ENCODE measurements at places on chromosomes 2 and 18.
A peak's percentile ranks its signal among the peaks of the same experiment; 100 is the strongest.

DNA sequence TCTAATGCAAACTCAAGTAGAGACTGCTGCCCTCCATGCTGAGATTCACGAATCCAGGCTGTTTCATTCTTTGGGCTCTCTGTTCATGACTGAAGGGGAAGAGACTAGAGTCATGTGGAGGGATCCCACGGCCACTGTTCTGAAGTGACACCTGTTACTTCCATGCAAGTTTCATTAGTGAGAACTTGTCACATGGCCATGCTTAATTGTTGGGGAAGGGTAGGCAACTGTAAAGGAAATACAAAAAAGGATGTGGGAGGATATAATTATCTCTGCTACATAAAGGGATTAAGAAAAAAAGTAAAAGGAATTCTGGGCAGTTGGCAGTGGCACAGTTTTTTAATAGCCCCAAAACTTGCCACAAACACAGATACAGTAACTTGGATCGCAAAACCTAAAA lies 28.0 kb upstream of the PSME4 start:
- DNase-seq, result no peak

- DNase-seq, result peak; percentile 71
Observed at GRCh38 chr2:157327621-157328500, 2.2 kb upstream of the ERMN start.

DNA sequence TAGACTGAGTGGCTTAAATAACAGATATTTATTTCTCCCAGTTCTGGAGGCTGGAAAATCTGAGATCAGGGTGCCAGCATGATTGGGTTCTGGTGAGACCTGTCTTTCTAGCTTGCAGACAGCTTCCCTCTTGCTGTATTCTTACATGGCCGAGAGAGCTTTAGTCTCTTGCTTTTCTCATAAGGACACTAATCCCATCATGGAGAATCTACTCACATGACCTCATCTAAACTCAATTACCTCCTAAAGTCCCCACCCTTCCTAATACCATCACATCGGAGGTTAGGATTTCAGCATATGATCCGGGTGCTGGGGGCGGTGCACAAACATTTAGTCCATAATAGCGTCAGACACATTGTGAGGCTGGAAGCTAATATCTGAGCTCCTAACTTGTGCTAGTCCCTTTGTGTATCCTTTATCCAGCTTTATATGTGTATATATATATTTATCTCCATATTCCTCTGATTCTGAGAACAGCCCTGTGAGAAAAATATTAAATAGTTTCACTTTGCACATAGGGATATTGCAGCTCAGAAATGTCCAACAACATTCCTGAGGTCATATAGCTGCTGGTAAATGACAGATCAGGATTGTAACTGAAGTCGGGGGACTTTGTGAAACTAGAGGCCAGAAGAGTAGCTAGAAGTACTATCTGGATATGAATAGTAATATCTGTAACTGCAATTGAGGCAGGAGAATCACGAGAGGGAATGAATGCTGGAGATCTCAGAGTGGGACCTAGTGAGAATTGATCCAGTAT lies 28.9 kb downstream of the MARCHF4 start:
- DNase-seq, result no peak

- no peak for DNase-seq
Observed at GRCh38 chr2:149152469-149152953, 114.0 kb downstream of the LYPD6B start.

DNA sequence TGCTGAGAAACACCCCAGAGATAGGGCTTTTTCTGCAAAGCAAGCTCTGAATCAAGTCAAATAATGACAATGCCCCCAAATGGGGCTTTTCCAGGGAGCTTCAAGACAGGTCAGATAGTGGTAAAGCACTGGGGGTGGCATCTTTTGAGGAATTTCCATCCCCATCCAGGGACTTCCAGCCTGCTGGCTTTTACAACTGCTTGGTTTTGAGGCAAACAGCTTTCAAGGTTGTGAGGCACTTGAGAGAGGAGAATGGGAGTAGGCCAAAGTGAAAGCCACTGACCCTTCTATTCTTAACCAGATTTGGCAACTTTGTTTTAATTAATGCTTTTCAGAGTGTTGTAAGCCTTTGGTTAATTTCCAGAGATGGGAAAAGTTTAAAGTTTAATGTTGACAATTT lies 762.0 kb upstream of the POU3F3 start:
- DNase-seq, result no peak

- no peak for DNase-seq
Observed at GRCh38 chr18:59897321-59897954, 2.4 kb upstream of the PMAIP1 start.

GRCh38 chr2:128285329-128285931 lies 33.2 kb downstream of the HS6ST1 start:
- DNase-seq, result no peak

GRCh38 chr2:26541401-26542193 lies 63.7 kb upstream of the OTOF start:
- DNase-seq, result no peak

DNA sequence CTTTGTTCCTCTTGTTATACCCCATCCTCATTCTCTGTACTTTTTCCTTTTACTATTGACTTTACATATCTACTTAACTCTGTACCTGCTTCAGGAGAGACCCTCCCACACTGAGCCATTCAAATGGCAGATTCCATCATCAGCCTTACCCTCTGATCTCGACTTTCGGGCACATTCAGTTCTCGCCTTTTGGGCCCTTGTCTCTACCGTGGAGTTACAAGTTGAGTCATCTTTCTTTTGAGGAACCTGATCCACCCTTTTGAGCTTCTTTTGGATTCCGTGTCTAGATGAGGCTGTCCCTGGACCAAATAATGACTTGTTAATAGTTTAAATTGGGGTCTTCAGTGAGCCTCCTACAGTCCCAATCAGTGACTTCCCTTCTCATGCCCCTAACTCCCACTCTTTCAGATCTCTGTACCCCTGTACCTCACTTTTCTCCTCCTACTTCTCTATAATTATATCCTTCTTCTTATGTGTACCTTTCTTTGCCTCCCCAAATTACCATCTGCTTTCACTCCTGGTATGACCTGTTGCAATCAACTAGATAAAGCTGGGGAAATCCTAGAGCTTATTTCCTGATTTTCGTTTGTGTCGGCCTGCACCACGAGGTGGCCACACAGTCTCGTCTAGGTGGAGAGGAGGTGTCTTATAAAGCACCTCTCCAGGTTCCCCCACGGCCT lies 17.2 kb downstream of the SP110 start:
- DNase-seq, result peak; percentile 39

DNA sequence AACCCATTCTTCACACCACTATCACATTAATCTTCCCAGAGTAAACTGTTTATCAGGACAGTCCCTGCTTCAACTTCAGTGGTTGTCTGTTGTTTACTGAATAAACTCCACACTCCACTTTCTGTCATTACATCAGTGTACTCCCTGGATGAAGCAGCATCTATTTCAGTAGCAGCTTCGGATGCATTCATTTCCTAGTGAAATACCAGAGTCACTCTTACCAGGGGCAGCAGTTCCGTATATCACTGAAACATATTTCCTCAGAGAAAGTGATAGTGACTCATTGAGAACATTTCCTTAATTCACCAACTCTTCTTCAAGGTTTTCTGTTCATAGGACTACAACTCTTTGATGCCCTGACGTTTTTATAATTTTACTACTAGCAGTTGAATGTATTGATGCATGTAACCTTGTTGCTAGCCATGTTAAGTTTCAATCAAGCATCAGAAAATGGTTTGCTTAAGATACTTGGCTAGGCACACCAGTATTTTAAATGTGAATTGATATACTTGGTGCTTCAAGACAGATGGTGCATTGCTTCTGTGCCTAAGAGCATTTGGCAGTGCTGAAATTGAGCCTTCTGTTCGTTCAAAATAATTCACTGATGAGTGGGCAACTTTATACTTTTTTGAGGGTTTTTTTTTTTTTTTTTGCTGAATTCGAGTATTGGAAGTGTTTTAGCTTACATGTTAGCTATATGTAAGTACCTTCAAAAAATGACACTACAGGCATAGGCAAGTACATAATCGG lies 92.3 kb downstream of the UBE2E3 start:
- no peak for DNase-seq

DNA sequence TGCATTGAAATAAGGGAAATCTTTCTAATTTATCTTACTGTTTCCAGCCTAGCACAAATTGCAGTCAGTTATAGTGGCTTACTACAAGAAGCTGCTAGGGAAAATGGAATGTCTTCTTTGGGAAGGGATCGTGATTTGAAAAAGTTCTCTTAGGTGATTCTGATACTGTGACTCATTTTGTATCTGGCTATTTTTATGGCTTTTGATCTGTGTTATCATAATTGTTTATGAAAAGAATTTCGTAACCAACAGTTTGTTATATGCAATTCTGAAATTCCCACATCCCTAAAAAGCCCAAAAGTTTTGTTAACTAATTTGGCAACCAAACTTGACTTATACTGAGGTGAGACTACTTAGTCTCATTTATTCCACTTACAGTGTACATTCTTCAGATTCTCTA lies 12.4 kb downstream of the PTPN4 start:
- DNase-seq, result no peak

GRCh38 chr2:168650781-168651180 lies 151.7 kb upstream of the NOSTRIN start:
- no peak for DNase-seq

DNA sequence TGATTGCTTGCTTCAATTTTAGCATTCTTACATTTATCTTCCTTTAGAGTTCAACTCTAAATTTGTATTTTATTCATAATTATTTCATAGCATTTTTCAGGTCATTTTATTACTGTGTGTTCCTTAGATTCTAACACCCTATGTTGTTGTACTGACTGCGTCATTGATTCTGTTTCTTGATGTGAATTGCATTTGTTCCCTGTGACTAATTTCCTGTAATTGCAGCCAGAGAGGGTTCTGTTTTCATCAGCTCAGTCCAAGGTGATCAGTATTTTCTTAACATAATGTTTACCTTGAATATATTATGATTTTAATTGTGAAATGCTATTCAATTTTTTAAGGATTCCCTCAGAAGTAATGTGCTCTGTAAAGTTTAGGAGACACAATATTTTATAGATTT lies 970.2 kb upstream of the PIK3C3 start:
- DNase-seq, result no peak

GRCh38 chr2:26666671-26667070 lies 25.5 kb upstream of the CIB4 start:
- no peak for DNase-seq

GRCh38 chr2:115248066-115248465 lies 805.6 kb downstream of the DPP10 start:
- no peak for DNase-seq

GRCh38 chr2:198383392-198383791 lies 579.0 kb downstream of the PLCL1 start:
- DNase-seq, result no peak

- no peak for DNase-seq
Observed at GRCh38 chr2:214604861-214605260, 194.0 kb downstream of the VWC2L start.

DNA sequence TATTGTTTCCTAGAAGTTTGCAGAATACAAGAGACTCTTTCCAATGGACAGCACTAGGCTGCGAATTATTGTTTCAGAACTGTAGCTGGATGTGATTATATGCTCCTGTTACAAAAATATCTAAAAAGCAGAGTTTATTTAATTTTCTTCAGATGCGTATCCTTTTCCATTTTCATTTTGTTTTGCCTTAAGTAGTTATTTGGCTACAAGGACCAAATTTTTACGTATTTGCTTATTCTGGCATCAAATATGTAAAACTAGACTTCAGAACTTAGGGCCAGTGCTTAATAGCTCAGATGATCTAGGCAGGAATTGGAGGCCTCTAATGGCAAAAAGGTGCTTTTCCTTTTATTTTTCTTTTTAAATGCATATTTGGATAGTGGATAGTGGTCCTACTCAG lies 18.7 kb downstream of the MEP1B start:
- DNase-seq, result no peak

GRCh38 chr2:176146101-176146500 lies 5.2 kb upstream of the HOXD4 start:
- DNase-seq, result no peak

GRCh38 chr2:11983870-11984269 lies 237.4 kb downstream of the LPIN1 start:
- DNase-seq, result no peak

DNA sequence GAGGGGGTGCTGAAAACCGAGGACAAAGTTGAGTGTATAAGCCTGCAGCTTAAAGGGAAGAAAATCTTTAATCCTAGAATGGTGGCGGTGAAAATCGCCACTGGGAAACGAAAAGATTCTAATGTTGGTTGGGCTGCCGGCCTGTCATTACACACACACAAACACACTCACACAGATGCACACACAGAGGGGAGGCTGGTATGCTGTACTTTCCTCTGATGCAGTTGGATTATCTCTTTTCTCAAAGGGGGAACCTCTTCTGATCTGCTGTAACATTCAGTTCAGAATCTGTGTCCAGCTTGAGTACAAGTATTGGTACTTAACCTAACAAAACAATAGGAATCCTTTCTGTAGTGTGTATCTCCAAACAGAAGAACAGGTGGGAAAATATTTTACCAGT lies 39.0 kb downstream of the ANXA4 start:
- DNase-seq, result no peak

GRCh38 chr2:3654531-3655225 lies 3.3 kb upstream of the ALLC start:
- DNase-seq, result no peak

- no peak for DNase-seq
Observed at GRCh38 chr2:19119326-19120001, 239.0 kb downstream of the OSR1 start.

- no peak for DNase-seq
Observed at GRCh38 chr2:203097735-203098134, 83.1 kb downstream of the NBEAL1 start.

DNA sequence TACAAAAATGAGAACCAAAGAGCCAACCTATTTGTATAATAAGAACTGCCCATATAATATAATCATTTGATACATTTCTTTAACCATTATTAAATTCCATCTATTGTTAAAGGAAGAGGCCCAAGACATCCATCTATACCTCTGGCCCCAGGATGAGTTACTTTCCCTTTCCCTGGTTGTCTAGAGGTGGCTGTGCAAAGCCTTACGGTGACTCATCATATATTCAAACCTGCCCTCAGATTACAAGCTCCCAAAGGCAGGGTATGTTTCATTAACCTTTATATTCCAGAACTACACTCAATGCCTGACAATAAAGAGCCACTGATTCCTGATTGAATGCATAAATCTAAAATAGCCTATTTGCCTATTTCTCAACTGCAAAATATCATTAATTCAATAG lies 105.8 kb upstream of the PID1 start:
- DNase-seq, result no peak

DNA sequence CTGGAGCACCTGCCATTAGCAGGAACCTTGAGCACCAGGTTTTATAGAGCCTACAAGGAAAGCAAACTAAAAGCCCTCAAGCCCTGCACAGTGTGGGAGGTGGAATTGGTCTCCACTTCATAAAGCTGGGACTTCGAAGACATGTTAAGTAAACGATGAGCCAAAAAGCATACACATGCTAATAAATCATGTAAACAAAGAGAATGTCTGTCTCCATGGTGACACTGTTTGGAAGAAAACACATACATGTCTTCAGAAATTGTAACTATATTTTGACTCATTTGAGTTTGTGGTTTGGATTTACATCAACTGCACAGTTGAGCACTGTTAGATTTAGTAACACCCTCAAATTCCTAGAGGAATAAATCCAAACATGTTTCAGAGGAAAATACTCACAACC lies 978.5 kb upstream of the LRRTM1 start:
- DNase-seq, result no peak

GRCh38 chr2:139825726-139826125 lies 1045.5 kb upstream of the NXPH2 start:
- no peak for DNase-seq
